NK-92 treated with Interleukin-12 subunit alpha and Interleukin-12 subunit beta, amount 100 ng/mL, for 24 hours (cell line): ENCODE measurements at places on chromosomes 3 and 15.

GRCh38 chr15:40150163-40150925, 10.5 kb upstream of the BUB1B start:
- no peak for DNase-seq

DNA sequence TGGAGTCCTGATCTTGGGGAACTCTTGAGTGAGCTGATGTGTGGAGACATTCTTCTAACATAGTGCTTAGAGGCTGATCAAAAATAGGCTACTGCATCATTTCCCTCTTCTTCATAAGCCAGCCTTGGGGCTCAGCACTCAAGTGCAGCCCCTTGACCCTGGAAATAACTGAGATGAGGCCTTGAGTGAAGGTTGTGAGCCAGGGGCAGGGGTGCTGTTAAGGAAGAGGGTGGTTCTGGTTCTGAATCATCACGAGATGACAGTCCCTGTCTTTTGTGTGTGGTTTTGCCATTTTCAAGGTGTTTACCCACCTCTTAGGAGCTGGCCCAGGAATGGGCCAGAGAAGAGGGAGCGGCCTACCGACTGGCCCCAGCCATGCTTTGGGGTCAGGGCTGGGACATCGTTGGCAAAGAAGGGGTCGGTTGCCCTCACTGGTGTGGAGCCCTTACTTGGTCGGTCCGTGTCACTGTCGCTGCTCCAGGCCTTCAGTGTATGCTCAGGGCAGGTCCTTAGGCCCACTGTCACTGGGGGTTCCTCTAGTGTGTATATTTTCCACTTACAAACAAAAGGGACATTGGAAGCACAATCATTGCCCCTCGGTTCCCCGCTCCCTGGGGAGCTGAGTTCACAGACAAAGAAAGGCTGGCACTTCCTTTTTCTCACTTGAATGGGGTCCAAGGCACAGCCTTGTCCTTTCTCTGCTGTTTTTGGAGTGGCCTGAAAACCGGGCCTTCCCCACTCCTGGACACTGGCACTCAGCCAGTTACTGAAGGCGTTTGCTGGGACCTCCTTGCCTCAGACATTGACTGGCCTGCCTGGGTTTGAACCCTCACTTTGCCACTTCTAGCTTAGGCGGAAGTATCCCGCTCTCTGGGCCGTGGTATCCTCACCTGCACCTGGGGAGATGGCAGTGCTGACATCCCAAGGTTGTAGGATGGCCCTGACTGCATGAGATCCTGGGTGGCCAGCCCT, 46.6 kb downstream of the SLC6A6 start:
- no peak for DNase-seq

DNA sequence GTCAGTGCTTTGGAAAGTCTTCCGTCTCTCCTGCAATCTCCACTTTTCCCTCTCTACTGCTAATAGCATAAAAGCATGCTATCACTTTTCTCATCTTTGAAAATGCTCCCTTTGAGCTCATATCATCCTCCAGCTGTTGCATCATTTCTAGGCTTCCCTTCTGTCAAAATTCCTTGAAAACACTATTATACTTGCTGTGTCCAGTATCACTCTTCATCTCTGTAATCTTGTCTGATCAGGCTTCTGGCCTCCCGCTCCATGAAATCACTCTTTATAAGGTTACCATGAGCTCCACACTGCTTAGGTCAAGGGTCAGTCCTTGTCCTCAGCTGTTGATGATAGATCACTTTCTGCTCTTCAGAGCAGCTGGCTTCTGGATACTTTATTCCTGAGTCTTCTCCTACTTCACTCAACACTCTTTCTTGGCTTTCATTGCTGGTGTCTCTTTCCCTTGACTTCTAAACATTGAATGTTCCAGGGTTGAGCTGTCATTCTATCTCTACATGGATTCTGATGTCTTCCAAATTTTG, 50.9 kb upstream of the SPTSSB start:
- no peak for DNase-seq

GRCh38 chr3:147411815-147412241, 2.7 kb downstream of the ZIC1 start:
- DNase-seq = no peak

DNA sequence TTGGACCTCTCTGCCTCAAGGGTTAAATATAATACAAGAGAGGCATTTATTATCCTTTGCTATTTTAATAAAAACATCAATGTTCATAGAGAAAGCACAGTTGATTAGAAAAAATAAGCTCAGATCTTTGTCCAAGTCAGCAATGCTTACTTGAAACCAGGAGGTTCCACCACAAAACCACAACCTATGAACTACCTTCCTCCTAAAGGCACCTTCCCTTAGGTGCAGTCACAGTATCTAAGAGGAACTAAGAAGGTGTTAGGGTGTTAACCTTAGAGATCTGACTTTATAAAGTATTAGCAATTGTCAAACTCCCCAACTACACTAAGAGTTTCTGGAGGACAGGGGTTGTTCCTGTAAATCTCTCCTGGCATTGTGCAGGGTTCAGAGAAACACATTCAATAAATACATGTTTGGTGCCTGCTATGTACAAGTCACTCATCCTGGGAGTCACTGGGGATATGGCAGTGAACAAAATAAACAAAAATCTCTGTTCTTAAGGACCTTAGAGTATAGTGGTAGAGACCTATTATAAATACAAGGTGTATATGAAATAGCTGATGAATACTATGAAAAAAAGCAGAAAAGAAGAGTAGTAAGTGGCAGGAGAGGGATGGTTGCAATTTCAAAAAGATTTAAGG, 208.6 kb downstream of the NFKBIZ start:
- DNase-seq = no peak

- DNase-seq = no peak
Measured at GRCh38 chr3:166759736-166760513, 620.2 kb downstream of the ZBBX start.

GRCh38 chr15:31200735-31201151, 99.2 kb upstream of the TRPM1 start:
- no peak for DNase-seq

- no peak for DNase-seq
Measured at GRCh38 chr3:88485001-88485400, 335.2 kb downstream of the C3orf38 start.

GRCh38 chr3:154971771-154972326, 108.3 kb upstream of the MME start:
- no peak for DNase-seq

DNA sequence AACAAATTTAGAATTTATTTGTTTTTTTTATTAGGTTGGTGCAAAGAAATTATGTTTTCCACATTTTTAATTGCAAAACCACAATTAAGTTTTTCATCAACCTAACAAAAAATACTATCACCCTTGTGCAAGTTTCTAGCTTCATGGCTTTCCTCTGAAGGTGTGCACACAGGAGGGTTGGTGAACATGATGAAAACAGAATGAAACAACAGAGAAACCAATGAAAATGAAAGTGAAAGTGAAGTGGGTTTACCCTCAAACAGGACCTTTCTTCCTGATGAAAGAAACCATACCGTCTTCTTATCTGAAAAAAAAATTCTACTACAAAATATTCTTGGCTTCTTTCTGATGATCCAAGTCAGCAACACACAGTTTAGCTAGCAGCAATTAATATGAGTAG, 71.9 kb upstream of the FEZF2 start:
- DNase-seq = no peak

GRCh38 chr3:126523745-126524428, at the start of gene CHST13:
Gene CHST13, plus strand, starts transcription at chr3:126524155. Its CDS starts 178 bp downstream, at chr3:126524333.
- DNase-seq = no peak

DNA sequence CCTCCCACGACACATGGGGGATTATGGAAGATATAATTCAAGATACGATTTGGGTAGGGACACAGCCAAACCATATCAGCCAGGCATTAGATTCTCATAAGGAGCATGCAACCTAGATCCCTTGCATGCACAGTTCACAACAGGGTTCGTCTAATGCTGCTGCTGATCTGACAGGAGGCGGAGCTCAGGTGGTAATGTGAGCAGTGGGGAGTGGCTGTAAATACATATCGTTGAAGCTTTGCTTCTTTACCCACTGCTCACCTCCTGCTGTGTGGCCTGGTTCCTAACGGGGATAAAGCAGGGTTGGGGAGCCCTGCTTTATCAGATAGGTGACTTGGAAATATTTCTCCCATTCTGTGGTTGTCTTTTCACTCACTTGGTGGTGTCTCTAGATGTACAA, 14.8 kb downstream of the DOCK3 start:
- DNase-seq = no peak

GRCh38 chr3:45199837-45200648, 26.0 kb downstream of the TMEM158 start:
- DNase-seq = no peak

DNA sequence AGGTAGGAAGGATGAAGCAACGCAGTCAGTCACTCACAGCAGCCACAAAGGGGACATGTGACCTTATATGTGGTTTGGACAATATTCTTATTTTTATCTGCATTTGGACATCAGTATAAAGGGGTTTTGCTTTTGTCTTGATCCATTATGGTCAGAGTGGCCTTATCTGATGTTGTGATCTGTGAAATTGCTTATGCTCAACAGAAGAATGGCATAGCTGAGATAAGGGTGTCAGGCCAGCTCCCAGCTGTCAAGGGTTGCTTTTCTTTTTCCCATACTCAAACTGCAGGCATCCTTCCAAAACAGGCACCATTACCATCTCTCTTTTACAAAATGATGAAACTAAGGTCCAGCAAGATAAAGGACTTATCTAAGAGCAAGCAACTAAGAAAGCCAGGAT, 28.1 kb downstream of the DCLK3 start:
- no peak for DNase-seq

GRCh38 chr3:99918715-99919114, 101.1 kb downstream of the CMSS1 start:
- DNase-seq = no peak

- no peak for DNase-seq
Measured at GRCh38 chr15:93063796-93064690, 25.0 kb downstream of the RGMA start.

DNA sequence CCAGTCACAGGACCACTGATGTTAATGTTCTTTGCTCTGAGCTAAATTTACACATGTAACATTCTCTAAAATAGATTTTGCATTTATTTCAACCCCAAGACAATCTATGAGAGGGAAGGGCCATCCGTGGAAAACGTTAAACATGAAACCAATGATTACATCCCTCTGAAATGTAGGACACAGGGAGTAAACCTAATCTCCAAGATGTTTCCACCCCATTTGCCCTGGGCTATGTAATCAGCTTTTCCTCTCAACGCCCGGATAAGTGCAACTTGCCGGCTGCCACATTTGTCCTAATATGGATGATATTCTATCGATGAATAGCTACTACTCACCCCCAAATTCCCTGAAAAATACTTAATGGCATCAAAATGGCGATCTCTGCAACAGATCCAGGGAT, 6.4 kb upstream of the FMN1 start:
- no peak for DNase-seq

- DNase-seq = no peak
Measured at GRCh38 chr3:24242012-24242698, 252.5 kb downstream of the THRB start.

DNA sequence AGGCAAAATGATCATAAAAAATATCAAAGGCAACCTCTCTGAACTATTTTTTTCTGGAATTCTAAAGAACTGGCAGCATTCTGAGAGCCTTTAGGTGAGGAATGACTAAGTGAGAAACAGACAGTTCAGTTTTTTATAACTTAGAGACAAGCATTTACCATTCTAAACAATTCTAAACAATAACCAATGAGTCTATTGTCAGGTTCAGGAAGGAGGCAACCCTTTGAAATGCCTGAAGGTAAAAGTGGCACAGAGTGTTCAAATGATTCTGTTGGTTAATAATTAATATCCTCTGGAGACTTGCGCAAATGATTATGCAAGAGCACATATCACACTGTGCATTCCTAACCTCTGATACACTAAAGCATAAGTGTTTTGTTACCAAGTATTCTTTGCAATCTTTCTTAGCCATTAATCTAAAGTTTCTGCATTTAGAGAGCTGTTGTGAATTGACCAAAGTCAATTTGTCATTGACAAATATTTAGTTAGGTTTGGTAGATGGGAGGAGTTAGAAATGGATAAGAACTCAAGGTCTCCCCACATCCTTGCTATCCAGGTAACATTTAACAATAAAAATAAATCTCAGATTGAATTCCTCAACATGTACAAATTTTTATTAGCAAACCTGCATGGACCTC, 9.2 kb upstream of the TGFBR2 start:
- no peak for DNase-seq

DNA sequence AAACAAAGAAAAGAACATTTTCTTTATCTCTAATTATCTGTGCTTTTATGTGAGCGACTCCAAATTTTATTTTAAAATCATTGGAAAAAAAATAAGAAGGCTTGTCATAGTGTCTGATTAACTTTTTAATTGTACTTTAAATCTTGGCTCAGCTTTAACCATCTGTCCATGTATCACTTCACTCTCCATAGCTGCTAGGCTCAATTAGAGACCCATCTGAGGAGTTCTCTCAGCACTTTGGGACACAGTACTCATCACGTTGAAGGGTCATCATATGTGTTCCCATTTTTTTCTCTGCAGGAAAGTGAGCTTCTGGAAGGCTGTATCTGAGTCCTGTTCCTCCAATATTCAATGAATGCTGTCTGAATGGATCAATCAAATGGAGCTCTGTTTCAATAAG, 908.5 kb upstream of the ROBO1 start:
- DNase-seq = no peak

- DNase-seq = no peak
Measured at GRCh38 chr3:52039846-52040245, 16.5 kb downstream of the DUSP7 start.

- DNase-seq = no peak
Measured at GRCh38 chr3:196638861-196639482, 522 bp upstream of the NRROS start.

GRCh38 chr3:195844671-195845218, 33.0 kb upstream of the MUC4 start:
- no peak for DNase-seq

GRCh38 chr3:27824312-27825200, 102.4 kb upstream of the EOMES start:
- DNase-seq = no peak

GRCh38 chr3:155252535-155252934, 40.9 kb downstream of the STRIT1 start:
- no peak for DNase-seq

DNA sequence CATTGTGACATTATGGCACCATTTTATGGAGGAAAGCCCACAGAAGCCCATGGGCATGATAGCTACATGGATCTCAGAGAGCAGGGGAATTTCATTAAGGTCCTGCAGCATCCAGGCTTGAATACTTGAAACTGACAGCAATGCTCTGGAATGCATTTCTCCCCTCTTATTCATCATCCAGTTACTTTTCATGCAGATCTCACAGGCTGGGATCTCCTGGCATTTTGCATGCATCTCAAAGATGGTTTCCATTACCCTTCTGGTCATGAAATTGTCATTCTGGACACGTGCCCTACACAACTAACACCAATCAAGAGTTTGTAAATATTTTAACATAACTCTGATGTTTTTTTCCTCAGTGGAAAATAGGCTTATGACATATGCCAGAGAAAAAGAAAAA, 32.4 kb downstream of the VGLL3 start:
- DNase-seq = no peak

GRCh38 chr3:170154569-170155143, 26.9 kb downstream of the PHC3 start:
- no peak for DNase-seq
